ENCODE measurements at places on chromosomes 6 and 20.

GRCh38 chr6:46263707-46264086 is 92.9 kb upstream of the ENPP5 start:
- H3K27ac ChIP-seq: no peak overlapping the region
- H3K36me3 ChIP-seq: no peaks in the 10 kb centered on the region
- H3K4me1 ChIP-seq: no peaks in the 10 kb centered on the region

- peaks cover 2% of the 10 kb centered on the region for H3K4me1 ChIP-seq
- DNase-seq: no peak
- peak overlapping the region; percentile 37 for H3K27ac ChIP-seq
- H3K4me3 ChIP-seq: no peak overlapping the region
- H3K36me3 ChIP-seq: no peaks in the 10 kb centered on the region
These were observed 29.4 kb downstream of the RIPOR2 start for GRCh38 chr6:24906314-24906713.

- H3K27ac ChIP-seq: no peak overlapping the region
- DNase-seq: no peak
- no peak overlapping the region for H3K4me3 ChIP-seq
- no peaks in the 10 kb centered on the region for H3K27me3 ChIP-seq
These were observed 347.7 kb downstream of the BCKDHB start for GRCh38 chr6:80454197-80454596.

DNA sequence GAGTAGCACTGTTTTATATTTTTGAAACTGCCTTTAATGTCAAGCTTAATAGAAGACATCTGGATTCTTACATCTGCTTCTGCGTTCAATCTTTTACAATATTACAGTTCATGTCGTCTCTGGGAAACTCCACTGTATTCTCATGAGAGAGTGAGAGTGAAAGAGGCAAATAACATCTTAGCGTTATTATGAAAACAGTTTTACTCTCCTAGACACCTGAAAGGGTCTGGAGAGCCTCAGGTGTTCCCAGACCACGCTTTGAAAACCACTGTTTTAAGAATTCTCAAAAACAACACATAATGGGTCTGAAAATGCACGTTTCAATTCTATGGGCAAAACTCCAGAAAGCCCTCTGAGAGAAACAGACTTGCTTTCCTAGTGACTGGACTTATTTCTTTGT is 63.3 kb downstream of the ARHGAP18 start:
- H3K4me3 ChIP-seq: no peak overlapping the region
- H3K27me3 ChIP-seq: no peaks in the 10 kb centered on the region
- no peaks in the 10 kb centered on the region for H3K4me1 ChIP-seq
- H3K27ac ChIP-seq: no peak overlapping the region

GRCh38 chr6:122405417-122405816 is 6.0 kb downstream of the HSF2 start:
- H3K27me3 ChIP-seq: no peaks in the 10 kb centered on the region
- no peaks in the 10 kb centered on the region for H3K36me3 ChIP-seq
- no peak overlapping the region for H3K27ac ChIP-seq
- H3K4me1 ChIP-seq: no peaks in the 10 kb centered on the region
- DNase-seq: no peak

DNA sequence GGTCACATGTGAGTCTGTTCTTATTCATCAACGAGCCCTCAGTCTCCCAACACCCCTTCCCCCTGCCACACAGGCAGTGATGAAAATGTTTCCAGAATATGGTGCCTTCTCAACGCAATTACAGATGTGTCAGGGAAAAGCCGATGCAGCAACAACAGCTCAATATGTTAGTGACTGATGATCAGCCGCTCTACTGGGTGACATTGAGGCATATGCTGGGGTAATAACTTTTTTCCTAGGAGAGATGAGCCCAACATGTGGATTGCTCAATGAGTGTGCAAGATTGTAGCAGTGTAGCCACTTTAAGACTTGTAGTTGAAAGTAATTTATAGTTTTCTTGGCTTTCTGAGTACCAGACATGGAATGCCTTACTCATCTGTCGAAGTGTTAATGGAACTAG is 49.4 kb downstream of the DTD1 start:
- H3K36me3 ChIP-seq: no peaks in the 10 kb centered on the region
- H3K4me1 ChIP-seq: no peaks in the 10 kb centered on the region
- no peak overlapping the region for H3K27ac ChIP-seq
- H3K4me3 ChIP-seq: no peak overlapping the region

Measured in breast epithelium (tissue), 4 donors.